ENCODE measurements at places on chromosomes 5 and 9.

DNA sequence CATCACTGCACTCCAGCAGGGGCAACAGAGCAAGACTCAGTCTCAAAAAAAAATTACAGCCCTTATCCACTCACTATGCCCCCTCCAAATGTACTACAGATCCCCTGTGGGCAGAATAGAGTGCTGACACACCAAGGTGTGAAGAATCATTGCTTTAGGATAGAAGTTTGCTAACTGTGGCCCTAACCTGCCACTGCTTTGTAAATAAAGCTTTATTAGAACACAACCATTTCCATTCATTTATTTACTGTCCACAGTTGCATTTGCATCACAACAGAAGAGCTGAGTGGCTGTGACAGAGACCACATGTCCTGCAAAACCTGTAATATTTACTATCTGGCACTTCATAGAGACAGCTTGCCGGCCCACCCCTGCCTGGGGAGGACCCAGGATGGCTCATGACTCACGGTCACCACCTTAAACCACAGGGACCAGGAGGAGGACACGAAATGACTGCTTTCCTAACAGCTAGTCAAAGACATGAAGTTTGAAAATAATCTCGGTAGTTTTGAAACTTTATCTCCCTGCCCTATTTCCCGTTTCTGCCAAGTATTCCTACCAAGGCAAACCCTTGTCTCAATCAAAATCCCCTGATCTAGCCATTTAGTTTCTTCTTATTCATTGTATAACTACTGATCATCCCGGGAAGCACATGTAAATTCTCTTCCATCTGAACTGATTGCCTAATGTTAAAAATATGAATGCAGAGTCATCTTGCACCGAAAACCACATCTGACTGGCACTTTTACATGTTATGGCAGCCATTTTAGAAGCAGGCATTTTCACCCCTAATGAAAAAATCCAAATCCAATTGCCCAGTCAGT is 206.1 kb downstream of the SLIT3 start:
- no peak for DNase-seq

DNA sequence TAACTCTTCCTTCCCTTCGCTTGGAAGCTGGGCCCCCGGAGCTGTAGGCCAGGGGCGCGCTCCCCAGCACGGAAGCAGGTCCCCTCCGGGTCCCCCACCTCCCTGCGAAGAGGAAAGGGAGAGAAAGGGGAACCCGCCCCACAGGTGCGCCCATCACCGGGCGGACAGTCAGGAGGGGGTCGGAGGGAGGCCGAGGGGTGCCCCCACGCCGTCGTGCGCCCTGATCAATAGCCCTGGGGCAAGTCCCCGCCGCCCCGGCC is 793 bp downstream of the AGPAT2 start:
- DNase-seq: no peak

DNA sequence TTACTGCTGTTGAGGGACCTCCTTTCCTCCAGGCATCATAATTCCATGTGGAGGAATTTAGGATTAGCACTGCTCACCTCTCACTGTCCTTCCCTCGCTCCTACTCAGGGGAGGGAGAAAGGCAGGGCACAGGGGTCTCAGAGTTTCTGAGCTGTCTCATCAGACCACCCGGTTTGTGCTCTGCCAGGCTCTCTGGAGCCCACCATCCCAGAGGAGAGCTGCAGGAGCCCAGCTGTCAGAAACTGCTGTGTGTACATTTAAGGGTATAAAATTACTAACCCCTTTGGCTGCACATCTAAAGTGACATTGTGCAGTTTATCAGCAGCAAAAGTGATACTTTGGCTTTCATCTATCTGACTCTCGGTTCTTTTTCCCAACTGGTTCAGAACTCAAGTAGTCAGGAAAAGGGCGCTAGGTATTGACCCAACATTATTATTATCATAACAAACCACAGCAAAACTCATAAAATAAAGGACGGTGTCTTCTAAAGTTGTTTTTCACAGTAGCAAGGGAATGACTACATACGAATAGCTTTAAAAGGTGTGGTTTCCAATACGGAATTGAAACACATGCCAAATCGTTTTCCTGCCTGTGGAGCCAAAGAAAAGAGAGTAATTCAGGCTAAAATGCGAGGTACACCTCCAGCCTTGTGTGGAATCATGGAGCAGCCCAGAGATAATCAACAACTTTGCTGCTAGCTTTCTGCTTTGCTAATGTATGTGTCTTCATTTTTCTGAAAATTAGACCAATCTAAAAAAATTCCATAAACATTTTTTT is 348.1 kb downstream of the TMEM167A start:
- no peak for DNase-seq

GRCh38 chr9:131951905-131952304 is 127.8 kb downstream of the MED27 start:
- DNase-seq: no peak

DNA sequence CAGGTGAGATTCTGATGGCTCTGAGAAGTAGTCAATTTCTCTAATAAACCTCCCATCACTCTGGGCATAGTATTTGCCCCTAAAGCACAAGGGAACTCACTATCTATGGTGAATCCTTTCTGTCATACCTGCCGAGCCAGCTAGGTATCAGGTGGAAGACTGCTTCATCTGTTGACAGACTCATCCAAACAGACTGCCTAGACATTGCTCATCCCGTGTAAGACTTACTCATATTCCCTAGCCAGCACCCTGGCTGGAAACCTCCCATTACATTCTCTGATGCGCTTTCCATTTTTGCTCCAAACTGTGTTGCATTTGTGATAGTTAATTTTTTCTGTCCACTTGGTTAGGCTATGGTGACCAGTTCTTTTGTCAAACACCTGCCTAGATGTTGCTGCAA is 595.9 kb downstream of the DNAH5 start:
- DNase-seq: no peak

DNA sequence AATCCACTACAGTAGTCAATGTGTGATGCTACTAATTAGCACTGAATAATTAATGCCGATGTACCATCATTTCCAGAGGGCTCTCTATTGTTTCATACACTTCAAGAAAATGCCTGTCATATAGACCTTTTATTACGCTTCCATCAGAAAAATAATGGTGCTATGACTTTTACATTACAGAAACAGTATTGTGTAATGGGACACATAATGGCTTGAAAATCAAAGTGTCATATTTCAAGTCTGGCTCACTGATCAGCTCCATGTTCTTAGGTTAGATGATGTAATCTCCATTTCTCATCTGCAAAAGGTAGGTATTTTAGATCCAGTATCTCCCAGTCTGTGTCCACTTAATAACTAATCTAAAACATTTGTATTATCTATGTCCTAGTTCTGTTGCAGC is 990.6 kb upstream of the TYRP1 start:
- no peak for DNase-seq

GRCh38 chr9:89710697-89711096 is 105.9 kb downstream of the GADD45G start:
- DNase-seq: no peak

DNA sequence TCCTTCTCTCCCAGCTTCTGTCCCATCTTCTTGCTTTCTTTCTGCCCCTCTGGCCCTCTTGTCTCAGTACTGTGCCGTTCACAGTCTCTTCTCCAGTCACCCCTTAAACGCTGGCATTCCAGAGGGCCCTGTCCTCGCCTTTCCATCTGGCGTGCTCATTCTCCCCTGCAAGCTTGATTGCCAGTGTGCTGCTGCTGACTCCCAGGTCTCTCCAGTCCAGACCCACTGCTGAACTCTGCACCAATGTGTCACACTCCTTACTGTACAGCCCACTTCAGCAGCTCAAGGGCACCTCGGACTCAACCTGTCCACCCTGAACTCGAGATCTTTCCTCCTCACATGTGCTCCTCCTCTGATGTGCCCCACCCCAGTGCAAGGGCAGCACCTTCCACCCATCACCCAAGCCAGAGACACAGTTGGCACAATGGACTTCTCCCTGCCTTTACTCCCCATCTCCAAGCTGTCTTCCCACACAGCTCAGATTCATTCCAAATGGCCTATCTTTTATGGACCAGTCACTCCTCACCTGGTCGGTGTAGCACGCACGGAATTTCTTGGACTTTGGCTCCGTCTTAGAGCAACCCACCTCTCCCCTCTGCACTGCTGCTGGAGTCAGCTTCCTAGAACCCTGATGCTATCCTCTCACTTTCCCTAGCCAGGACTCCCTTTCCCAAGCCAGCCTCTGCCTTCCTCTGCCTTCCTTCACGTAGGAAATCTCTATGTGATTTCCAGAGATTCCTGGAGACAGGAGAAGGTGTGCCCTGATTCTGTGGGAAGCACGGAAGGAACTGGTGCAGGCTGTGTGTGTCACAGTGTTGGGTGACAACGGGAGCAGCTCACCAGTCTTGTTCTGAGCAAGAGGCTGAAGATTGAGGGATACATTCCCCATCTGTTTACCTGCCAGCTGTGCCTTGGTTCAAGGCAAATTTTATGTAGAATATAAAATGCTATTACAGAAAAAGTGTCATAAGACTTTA is 26.0 kb upstream of the SLC2A8 start:
- DNase-seq: no peak

DNA sequence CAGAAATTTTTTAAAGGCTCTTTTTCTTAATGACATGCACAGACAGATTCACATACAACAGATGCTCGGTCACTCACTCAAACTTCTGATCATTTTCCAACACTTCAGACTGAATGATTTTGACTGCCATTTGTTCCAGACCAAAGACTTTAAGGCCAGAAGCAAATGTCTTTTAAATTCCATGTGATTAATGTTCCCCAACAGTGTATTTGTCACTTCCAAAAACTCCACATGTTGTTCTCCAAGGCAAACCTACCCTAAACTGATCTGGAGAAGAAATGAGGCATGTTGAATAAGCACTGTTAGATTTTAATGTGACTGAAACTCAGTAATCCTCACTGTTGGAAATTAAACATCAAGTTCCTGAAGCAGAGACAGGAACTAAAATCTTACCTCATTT is 366.7 kb downstream of the GABRG2 start:
- DNase-seq: no peak

DNA sequence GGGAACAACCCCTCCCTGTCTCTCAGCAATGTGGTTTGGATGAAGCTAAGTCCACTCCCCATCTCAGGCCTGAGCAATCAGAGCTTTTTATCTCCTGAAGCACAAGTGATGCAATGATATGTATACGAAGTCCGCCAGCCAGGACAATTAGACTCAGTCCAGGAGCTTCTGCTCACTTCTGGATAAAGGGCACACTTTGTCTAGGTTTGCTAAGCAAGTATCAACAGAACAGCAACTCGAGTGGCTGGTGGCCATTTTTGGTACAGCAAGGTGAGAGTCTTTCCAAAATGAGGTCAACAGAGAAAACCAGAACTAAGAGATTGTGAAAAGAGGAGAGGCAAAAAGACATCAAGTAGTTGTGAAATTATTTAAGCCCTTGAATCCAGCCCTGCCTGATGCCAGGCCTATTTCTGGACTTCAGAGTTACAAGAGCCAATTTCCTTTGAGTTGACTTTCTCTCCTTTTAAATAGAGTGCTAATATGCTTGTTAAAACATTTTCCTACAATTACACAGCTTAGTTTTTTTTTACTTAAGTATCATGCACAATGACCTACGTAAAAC is 8.2 kb downstream of the NDUFA8 start:
- no peak for DNase-seq

DNA sequence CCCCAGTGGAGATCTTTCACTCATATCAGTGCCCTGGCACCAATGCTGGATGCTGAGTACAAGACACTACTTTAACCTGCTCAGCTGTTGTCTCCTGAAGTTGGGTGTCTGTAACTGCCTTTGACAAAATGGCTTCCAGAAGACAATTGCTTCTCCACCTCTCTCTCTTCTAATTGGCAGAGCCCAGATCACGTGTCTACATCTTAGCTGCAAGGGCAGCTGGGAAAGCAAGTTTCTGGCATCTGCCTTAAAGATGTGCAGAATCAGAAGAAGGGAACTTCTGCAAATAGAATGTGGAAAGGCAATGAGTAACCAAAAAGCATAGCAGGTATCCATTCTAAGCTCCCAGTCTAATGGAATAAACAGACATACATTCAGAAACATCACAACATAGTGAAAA is 81.1 kb downstream of the PDZD2 start:
- DNase-seq: no peak

- DNase-seq: no peak
Measured at GRCh38 chr5:14235872-14236271, 92.7 kb downstream of the TRIO start.

- DNase-seq: no peak
Measured at GRCh38 chr5:87125766-87126165, 141.9 kb upstream of the RASA1 start.

- DNase-seq: no peak
Measured at GRCh38 chr5:131457193-131457592, 177.8 kb downstream of the RAPGEF6 start.

DNA sequence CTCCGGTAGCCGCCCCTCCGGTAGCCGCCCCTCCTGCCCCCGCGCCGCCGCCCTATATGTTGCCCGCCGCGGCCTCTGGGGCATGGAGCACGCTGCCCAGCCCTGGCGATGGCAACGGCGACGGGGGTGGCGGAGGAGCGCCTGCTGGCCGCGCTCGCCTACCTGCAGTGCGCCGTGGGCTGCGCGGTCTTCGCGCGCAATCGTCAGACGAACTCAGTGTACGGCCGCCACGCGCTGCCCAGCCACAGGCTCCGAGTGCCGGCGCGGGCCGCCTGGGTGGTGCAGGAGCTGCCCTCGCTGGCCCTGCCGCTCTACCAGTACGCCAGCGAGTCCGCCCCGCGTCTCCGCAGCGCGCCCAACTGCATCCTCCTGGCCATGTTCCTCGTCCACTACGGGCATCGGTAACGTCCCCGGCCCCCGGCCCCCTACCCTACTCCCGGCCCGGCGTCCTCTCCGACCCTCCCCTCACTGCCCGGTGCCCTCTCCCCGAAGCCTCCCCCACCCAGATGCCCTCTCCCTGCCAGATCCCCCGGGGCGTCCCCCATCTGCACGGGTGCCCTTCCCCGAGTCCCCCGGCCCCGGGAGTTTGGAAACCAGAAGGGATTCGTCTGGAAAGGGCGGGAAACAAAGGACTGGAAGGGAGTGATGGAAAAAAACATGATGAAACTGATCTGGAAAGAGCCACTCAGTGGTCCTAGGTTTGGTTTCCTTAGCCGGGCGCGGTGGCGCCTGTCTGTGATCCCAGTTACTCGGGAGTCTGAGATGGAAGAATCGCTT is 417 bp downstream of the SRD5A1 start:
- DNase-seq: no peak

- DNase-seq: no peak
Measured at GRCh38 chr5:125695996-125696655, 727.1 kb upstream of the GRAMD2B start.

DNA sequence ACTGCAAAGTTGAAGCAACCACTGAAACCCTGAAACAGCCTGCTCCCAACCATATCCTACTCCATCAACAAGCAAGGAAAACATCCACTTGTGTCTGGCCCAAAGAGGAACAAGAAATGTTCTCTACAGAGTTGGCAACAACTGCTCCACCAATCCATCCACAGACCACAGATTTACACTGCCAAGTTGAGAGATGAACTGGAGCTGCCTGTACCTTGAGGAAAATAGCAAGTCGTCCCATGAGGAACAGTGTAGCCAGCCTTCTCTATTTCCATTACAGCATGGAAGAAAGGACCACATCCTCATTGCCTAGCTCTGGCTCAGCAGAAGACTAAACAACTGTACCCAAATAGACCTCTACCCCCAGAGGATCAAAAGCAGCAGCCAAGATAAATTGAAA is 60.4 kb downstream of the DEPDC1B start:
- DNase-seq: no peak

GRCh38 chr5:81657386-81657785 is 93.5 kb downstream of the SSBP2 start:
- no peak for DNase-seq

- no peak for DNase-seq
Measured at GRCh38 chr5:1120236-1120999, 8.6 kb upstream of the SLC12A7 start.

- no peak for DNase-seq
Measured at GRCh38 chr9:133735931-133736330, 2.2 kb downstream of the SARDH start.

GRCh38 chr9:88488166-88488565 is 46.8 kb upstream of the NXNL2 start:
- DNase-seq: no peak

Measured in stimulated activated CD4-positive, alpha-beta T cell treated with anti-CD3 and anti-CD28 coated beads, TNF-alpha, amount 100 ng/mL, for 24 hours (primary cell).